ENCODE measurements at places on chromosomes 11 and 22.

DNA sequence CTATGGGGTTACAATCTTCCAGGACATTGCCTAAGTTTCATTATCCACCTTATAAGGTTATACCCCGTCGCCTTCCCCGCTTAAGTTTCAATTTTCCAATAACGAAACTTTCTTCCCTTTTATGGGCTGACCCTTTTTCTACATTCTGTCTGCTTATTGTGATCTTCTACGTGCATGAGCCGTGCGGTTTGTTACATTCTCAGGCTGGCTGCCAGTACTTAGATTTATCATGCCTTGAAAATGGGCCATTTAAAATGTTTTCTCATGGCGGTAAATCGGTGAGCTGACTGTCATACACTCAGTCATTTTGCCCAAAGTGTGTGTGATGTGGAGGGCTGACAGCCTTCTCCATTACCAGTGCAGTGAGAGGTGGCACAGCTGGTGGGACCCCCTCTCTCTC, 23.3 kb downstream of the DGCR6L start:
- no peak for DNase-seq

- DNase-seq: no peak
These were observed 115.8 kb downstream of the MAML2 start for GRCh38 chr11:96227244-96227643.

GRCh38 chr22:30823015-30823370, 128.3 kb downstream of the OSBP2 start:
- DNase-seq: no peak

GRCh38 chr11:108034034-108034433, 25.3 kb downstream of the CUL5 start:
- DNase-seq: no peak

DNA sequence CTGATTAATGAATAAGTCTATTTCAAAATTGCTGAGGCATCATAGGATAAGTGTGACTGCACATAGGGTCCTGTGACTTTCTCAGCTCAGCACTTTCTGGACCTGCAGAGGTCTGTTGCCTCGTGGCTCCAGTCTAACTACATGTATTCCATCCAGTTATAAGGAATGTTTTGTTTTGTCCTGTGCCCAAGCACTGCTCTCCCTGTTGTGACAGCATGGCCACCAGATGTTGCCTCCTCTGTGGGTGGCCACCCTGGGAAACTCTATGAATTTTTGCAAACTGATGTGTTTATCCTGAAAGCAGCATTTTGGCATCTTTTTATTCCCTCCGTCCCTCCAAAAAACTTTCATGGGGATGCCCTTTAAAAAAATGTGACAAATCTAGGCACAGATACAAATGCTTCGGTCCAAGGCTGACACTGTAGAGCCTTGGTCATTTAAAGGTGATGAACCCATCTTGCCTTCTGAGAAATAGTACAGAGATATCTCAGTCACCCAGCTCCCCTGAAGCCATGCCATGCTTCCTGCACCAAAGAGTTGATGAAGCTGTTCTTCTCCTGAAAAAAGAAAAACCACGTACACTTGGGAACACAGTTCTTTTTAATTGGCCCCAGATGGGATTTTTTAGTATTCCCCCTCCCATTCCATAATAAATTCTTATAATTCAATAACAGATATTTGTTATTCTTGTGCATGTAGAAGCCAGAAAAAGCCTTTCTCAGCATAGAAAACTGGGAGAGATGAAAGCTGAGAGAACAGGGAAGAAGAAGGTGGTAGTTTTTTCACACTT, 72.6 kb downstream of the CCDC34 start:
- no peak for DNase-seq

DNA sequence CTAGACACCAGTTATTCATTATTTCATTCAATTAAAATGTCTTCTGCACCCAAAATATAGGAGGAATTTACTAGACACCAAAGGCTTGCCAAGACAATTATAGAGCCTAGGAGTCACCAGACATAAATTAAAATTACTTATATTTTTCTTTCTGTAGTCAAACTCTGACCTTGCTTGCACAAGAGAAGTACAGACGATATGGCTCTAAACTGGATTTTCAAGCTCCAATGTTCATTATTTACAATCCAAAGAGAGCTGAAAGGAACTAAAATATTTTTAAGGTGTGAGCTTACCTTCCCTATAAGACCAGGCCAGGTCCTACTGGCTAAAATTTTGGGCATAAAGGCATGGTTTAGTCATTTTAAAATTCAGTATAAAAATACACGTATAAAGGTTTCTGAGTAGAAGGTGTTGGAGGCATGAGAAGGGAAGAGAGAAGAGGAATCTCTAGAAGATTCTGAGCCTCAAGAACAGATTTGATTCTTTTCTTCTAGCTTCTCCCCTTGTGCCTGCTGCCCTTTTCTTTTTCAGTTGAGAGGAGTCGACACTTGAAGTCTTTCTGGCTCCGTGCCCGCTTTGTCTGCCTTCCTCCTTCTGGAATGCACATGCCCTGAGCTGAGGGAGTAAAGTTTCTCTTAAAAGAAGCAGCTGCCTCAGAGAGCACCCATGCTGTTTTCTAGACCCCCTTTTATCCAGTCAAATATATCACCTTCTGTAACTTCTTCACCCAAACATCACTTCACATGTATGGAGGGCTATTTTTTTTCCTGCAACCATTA, 13.5 kb downstream of the C11orf97 start:
- DNase-seq: no peak

DNA sequence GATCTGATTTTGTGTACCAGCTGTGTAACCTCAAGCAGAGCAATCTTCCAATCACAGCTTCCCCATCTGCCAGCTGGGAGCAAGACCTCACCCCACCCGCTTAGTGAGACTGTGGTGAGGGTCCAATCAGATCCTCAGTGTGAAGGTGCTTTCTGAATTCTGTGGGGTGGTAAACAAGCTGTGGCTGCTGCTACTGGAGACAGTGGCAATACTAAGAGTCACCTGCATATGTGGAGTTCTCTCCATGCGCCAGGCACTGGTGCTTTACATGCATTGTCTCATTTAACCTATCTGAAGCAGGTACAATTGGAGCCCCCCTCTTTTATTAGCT, 50.4 kb downstream of the CWC15 start:
- DNase-seq: no peak

DNA sequence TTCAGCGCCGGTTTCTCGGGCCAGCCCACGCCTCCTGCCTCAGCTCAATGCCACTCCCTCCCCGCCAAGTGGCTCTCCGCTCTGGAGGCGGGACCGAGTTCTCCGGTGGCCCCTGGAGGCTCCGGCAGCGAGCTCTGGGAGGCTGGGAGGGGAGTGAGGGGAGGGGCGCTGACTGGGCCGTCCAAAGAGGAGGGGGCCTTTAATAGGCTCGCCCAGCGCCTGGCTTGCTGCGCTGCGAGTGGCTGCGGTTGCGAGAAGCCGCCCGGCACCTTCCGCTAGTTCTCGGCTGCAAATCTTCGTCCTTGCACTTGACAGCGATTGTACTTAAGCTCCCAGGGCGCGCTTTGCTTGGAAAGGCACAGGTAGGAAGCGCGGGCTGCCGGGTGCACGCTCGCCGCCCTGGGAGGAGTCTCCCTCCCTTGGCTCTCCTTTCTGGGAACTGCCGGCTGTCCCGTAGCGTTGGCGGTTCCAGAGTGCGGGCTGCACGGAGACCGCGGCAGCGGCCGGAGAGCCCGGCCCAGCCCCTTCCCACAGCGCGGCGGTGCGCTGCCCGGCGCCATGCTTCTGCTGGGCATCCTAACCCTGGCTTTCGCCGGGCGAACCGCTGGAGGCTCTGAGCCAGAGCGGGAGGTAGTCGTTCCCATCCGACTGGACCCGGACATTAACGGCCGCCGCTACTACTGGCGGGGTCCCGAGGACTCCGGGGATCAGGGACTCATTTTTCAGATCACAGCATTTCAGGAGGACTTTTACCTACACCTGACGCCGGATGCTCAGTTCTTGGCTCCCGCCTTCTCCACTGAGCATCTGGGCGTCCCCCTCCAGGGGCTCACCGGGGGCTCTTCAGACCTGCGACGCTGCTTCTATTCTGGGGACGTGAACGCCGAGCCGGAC, at the start of gene ADAMTS15:
TSS of gene ADAMTS15 (plus strand) at position 230 of the 894 bp plus-strand sequence. CDS start at position 559, 329 bp downstream.
- DNase-seq: peak; percentile 50

DNA sequence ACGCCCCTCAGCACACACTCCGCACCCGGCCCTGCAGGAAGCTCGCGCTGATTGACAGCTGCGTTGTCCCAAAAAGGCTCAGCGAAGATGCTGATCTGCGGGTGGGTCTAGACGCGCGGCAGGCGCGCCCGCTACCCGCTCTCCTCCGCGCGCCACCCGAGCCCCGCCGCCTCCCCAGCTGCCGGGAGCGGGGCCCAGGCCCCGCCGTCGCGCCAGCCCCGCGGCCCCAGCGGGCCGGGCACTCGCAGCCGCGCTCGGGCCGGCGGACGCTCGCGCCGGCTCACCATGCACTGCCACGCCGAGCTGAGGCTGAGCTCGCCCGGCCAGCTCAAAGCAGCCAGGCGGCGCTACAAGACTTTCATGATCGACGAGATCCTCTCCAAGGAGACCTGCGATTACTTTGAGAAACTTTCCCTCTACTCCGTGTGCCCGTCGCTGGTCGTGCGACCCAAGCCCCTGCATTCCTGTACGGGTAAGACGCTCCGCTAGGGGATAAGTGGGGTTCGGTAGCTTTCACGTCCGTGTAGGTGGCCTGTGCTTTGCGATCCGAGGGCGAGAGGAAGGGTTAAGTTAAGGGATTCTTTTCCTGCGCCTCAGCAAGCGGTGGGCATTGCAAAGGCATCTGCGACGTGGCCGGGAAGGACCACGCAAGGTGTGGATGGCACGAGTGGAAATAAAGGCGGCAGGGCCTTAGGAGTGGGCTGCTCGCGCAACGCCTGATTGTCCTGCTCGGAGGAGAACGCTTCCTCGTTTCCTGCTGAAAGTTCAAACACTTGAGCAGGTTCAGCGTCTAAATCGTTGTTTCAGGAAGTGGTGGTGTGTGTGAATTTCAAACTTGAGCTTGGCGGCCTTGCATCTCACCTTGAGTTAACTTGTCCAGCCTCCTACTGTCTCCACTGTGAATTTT, at the start of gene BARX2:
TSS of gene BARX2 (plus strand) at position 98 of the 907 bp plus-strand sequence. CDS start at position 286, 188 bp downstream.
- peak; percentile 36 for DNase-seq

GRCh38 chr22:41096391-41096790, 4.0 kb downstream of the EP300 start:
- no peak for DNase-seq

DNA sequence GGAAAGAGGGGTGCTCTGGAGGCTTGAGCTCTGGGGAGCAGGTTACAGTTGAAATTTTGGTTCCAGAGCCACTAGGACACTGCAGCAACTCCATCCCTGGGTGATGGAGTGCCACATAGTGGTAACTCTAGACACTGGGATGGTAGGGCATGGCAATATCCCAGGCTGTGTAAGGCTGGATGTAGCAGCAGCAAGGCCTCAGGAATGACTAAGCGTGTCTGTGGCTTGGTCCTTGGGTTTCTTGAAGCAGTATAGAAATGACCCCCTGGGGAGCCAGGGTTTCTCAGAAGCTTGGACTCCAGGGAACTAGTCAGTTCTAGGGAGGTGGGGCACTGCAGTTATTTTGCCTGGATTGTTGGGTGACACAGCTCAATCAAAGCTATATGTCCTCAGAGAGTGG, 8.1 kb downstream of the MS4A4A start:
- DNase-seq: no peak

GRCh38 chr11:115008799-115009198, 330.5 kb downstream of the NXPE2 start:
- no peak for DNase-seq

- DNase-seq: peak; percentile 16
These were observed 33.2 kb upstream of the CCDC89 start for GRCh38 chr11:85718991-85719807.

GRCh38 chr11:1341928-1342524, 32.6 kb upstream of the TOLLIP start:
- DNase-seq: no peak

- no peak for DNase-seq
These were observed 304.0 kb upstream of the ANO3 start for GRCh38 chr11:26027887-26028286.

DNA sequence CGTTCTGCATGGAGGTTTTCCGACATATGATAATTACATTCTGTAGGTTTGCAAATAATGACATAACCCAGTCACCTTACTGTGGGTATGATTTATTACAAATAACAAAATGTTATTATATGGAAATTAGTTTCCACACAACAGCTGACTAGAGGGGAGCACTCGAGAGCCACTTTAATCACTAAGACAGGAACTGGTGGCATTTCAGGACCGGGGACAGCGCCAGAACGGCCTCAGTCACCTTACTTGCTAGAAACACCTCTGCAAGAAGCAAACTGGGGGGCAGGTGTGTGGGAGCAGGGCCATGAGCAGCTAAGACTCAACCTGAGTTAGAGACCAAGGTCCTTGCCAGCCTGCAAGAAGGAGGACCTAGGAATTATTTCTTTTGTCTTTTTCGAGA, 199.9 kb downstream of the DSCAML1 start:
- DNase-seq: no peak

DNA sequence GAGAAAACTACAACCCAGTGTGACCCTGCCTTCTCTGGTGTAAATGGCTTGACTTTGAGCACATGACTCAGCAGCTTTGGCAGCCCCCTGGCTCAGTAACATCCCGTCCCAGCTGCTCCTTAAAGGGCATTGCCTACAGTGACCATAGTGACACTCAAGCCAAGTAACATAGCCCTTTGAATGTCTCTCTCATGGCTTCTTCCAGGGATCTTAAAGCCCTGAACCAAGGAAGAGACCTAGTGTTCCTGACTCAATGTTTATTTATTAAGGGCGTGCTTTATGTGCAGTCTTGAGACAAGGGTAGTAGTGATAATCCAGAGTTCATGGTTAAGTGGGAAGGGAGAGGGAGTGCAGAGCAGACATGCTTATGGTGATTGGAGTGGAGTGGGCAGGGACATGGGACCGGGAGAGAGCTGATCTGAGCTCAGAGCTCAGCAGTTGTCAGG, 125.7 kb downstream of the PARVA start:
- no peak for DNase-seq

GRCh38 chr11:126930091-126930841, 70.3 kb downstream of the KIRREL3 start:
- no peak for DNase-seq

- no peak for DNase-seq
These were observed 87.5 kb upstream of the CLMP start for GRCh38 chr11:123282597-123282996.

DNA sequence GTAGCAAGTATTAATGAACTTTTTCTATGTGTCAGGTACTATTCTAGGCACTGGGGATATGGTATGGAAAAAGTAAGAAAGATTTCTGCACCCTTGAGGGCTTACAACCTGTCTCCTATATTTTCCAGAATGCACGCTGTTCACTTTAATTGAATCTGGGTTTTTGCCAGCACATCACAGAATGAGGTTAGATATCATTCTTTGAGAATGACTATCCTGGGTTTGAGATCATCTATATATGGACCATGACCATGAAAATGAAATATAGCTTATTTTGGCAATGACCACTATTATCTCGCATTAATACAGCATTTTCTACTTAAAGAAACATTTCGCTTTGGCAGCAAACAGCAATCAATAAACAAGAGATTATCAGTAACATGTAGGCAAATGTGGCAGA, 46.9 kb downstream of the C11orf71 start:
- no peak for DNase-seq

DNA sequence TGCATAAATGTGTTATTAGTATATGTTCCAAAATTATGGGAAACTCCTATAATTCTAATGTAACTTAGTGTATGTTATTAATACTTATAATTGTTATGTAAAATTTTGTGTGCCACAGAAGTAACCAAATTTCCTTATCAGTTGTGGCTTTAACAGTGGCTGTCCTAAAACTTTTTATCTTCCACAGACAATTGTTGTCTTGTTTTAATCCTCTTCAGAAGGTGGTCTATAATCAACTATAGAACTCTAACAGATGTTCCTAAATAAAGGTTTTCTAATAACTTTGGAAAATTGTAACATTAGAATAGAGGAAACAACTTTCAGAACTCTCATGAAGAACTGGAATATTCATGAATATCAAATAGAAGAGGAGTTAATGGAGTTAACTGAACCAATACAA, 44.4 kb upstream of the DBX1 start:
- no peak for DNase-seq

Measured in frontal cortex (tissue), 4 donors.